ENCODE measurements at places on chromosomes 3 and 15.

- DNase-seq = no peak
Observed at GRCh38 chr3:112776000-112776399, 70.7 kb downstream of the CD200R1L start.

GRCh38 chr3:176274161-176274560 is 923.1 kb downstream of the TBL1XR1 start:
- DNase-seq = no peak

DNA sequence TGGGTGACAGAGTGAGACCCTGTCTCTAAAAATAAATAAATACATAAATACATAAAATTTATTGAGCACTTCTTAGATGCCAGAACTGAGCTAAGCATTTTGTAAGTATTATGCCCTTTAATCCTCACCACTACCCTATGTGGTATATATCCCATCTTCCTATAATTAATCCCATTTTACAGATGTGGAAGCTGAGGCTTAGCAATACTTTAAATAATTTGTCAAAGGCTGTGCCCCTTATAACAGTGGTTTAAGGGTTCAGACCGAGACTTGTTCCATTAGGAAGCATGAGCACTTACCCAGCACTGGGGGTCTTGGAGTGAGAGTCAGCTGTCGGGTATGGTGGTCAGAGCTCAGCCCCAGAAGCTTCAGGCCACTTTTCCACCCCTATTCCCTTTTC is 7.5 kb upstream of the CHST14 start:
- DNase-seq = no peak

DNA sequence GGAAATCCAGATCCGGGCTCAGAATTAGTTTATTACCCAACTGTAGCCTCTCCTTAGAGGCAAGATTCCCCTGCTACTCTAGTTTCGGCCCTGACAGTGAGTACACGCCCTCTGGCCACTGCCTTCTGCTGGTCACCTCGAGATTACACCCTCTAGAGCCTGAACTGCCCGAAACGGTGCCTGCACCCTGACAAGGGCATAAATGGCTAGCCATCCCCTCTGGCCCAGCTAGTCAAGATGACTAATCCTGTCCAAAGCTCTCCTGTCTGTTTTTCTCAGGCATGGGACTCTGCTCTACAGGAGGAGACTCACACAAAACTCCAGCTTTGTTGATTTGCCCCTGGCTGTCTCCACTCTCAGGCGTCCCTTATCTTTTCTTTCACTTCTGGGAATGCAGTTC is 150.5 kb upstream of the UBE2E2 start:
- peak; percentile 15 for DNase-seq

- DNase-seq = peak; percentile 44
Observed at GRCh38 chr3:10437272-10437994, 68.0 kb downstream of the ATP2B2 start.

DNA sequence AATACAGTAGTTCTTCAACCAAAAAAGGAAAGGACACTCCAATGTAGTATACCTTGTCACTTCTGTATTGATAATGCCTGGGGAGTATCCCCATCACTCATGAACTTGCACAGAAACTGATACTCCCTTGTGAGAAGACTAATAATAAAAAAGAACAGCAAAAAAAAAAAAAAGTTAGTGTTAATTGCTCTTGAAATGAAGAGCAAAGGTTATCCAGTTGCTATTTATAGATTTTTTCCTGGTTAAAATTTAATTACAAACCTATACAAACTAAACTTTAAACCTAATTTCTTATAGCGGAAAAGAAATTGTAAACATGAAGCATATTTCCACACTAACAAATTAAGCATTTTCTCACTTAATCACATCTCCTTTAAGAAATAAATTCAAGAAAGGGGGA is 6.7 kb downstream of the PLOD2 start:
- DNase-seq = no peak

- no peak for DNase-seq
Observed at GRCh38 chr3:70868561-70868960, 556.1 kb upstream of the MDFIC2 start.

DNA sequence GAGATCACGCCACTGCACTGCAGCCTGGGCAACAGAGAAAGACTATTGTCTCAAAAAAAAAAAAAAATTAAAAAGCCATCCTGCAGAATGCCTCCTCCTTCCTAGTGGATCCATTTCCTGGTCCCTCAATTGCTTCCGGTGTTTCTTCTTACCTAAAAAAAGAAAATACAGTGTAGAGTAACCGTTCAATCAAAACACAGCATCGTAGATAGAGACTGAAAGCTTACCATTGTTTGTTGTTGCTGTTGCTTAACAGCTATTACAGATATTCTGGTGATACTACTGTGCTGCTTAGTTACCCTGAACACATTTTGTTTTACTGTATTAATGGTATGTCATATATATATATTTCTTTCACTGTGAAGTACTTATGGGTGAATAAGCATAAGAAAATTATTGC is 105.5 kb upstream of the LRRFIP2 start:
- no peak for DNase-seq

DNA sequence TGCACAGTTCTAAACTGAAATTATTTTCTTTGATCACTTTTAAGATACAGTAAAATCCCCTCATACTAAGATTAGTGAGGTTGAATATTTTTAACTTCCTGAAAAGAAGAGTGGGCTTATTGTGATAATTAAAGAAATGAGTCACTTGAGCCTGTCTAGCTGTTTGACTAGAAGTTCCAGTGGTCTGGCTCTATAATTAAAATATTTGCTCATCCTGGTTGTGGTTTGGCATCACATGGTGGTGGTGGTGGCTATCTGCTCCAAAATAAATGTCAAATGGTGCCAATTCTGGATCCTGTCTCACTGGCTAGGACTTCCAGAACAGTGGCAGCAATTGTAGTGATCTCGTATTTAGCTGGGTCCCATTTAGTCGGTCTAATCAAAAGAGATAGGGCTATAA is 8.6 kb upstream of the TEX9 start:
- peak; percentile 28 for DNase-seq

DNA sequence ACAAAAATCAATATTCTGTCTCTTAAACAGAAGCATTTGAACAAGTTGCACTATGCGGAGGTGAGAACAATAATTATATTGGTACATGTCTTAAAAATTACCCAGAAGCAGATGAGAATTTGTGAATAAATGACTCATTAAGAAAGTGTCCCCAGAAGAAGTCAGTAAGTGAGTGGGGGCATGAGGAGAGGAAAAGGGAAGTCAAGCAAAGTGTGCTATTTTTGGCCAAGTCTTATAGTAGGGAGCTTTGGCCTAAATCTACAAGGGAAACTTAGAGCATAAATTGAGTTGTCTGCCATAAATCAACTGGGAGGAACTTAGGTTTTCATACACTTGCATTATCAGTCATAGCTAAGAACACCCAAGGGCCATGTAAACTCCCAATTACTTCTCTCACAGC is 86.9 kb upstream of the SATB1 start:
- DNase-seq = no peak

GRCh38 chr15:56471440-56472069 is 6.6 kb upstream of the MNS1 start:
- no peak for DNase-seq

- no peak for DNase-seq
Observed at GRCh38 chr3:152276681-152277080, 8.0 kb downstream of the MBNL1 start.

DNA sequence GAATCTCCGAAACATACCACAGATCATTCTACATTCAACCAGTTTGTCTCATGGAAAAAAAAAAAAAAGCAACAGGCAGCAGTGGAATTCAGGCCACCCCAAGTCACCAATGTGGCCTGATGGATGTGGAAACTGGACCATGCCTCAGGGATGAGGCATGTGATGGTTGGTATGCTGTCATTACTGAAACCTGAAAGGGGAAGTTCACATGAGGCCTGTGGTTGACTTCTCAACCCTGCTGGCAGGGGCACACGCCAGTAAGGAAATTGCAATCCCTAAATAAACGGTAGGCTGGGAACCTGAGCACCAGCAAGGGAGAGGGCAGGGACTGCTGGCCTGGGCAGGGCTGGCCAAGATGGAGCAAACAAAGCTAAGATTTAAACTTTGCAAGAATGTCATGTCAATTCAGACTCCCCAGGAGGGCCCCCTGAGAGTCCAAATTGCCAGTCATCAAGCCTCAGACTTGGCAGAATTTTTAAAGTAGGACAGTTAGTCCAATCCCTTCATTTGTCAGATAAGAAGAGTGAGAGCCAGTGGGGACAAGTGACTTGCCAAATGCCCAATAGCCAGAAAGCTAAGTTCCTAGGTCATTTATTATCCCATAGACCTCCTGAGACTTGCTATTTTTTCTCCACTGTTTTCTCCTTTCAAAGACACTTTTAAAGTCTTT is 310.4 kb downstream of the ERC2 start:
- no peak for DNase-seq

DNA sequence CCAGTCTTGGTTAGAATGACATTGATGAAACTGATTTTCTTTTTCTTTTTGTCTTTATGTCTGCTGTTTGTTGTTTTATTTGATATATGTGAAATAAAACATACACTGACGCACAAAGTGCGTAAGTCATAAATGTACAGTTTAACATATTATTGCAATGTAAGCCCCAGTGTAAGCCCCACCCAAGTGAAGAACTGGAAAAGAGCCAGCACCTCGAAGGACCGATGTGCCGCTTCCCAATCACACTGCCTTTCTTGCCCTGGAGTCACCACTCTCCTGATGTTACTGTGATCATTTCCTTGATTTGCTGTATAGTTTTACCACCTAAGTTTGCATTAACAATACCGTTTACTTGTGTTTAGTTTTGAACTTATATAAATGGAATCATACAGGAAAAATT is 128.4 kb upstream of the LPP start:
- DNase-seq = no peak

- no peak for DNase-seq
Observed at GRCh38 chr3:185283374-185283935, 29.6 kb upstream of the EHHADH start.

DNA sequence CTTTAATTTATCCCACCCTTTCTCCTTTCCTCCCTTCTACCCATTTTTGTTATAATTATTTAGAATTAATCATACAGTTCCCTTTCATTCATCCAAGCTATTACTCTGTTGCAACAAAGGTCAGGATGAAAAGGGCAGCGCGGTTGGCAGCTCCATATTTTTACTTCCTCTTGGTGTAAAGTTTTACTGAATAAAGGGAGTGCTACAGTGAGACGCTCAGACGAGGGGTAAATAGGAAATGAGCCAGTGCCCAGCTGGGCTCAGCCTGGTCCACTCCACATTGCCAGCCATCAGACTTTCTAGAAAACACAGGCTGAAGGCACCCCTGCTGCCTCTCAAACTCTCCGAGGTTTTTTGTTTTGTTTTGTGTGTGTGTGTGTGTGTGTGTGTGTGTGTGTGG is 21.9 kb upstream of the ZBTB38 start:
- DNase-seq = no peak

GRCh38 chr3:162538491-162538890 is 1041.9 kb downstream of the OTOL1 start:
- DNase-seq = no peak

- DNase-seq = no peak
Observed at GRCh38 chr3:46183330-46183729, 24.8 kb downstream of the CCR1 start.

DNA sequence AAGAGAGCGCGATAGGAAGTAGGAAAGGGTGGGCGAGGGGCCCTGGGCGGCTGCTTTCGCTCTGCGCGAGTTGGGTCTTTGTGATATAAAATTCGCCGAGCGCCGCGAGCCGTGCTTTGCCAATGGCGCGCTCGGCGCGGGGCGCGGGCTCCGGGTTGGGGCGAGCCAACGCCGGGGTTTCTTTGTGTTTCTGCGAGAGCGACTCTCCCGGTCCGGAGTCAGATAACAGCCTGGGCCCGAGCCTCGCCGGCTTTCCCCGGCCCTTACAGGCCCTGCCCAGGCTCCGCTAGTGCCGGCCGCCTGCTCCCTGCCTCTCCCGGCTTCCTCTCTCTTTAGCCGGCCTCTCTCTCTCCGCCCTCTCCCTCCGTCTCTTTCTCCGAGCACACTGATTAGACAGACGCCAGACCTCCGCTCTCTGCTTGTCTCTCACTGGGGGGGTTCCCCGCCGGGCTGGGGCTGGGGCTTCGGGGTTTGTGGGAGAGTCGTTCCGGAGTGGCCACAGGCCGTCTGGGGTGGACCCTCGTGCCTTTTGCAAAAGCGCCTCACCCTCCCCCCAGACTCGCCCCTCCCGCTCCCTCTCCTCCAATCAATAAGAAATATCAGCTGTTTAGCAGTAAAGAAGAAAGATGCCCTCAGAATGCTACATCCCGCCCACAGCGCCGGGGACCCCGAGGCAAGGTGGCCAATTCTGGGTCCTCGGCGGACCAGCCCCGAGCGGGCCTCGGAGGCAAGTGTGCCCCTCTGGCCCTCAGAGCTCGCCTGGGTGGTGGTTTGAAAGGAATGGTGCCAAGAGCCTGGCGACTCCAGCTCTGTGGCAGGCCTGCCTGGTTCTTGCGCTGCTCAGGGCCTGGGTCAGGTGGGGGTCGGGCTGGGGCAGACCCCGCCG is 2.9 kb downstream of the NR2F2 start:
- DNase-seq = no peak

DNA sequence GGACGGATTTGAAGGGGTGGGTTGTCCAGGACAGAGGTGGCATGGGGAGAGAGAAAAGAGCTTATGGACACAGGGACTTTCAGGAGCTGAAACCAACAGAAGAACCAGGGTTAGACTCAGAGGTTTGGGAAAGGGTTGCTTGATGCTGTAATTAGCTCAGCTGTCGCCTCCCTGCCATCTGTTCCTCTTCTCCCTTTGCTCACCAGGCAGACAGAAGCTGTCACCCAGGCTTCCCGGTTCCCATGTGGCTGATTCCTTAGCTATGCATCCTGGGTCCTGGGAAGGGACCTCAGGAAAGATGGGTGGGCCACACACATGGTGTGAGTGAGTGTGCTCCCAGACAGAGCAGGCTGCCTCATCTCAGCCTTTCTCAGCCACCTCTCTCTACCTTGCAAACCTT is 14.1 kb downstream of the PTPN23 start:
- no peak for DNase-seq

GRCh38 chr3:119276680-119277079 is 17.5 kb upstream of the ARHGAP31 start:
- no peak for DNase-seq

DNA sequence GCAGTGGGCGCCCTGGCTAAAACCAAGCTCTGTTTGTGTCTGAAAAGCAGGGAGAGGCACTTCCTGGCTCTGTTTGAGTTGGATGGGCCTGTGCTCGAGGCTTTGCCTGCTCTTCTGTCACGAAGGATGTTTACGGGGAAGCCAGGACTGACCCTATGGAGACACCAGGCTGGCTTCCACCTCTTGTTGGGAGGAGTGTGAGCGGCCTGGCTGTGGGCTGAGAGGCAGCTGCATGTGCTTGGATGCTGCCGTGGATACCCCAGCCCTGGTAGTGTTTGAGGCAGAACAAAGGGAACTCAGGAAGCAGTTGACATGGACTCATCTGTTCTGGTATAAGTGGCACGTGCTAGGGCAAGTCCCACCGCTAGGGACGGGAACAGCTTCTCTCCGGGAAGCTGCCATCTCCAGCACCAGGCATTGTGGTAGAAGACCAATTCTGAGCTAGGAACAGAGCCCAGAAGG is 17.6 kb upstream of the SLC41A3 start:
- no peak for DNase-seq

GRCh38 chr3:86578071-86578470 is 412.9 kb downstream of the VGLL3 start:
- DNase-seq = no peak

DNA sequence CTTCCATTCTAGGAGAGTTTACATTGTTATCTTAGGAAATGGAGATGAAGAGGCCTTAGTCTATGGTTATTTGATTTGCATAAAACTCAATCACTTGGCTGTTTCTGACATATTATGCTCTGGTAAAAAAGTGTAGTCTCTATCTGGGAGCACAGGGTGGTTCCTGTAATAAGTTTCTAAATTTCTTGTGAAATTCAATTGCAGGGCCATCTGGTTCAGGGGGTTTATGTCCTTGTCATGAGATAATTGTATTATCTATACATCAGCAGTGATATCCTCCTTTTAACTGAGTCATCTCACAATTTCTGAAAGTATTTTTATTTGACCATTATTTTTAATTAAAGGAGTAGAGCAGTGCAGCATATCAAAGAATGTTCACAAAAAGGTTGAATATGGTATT is 203.3 kb downstream of the MFSD1 start:
- no peak for DNase-seq
